ENCODE measurements at places on chromosomes 4 and X.

DNA sequence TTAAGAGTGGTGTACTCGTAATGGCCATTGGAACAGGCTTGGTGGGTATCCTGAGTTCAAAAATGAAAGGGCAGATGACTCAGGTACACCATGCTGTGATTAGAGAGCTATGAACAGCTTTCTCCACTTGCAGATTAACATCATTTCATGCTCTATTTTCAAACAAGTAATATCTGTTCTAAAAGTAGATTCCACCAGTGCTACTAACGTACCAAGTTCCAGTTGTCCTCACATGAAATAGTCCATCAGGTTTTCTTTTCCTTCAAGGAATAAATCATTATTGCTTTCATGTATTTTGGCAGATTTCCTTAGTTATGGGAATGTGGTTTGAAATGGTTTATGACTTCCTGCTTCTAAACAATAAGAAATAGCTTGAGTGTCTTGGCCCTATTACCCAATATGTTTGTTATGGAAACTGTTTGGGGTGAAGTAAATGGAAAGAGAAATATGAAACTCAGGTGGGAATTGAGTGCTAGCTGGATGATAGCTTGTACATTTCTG lies 49.9 kb downstream of the PCDH7 start:
- DNase-seq = no peak

- DNase-seq = no peak
These were observed 119.2 kb downstream of the RAPGEF2 start for GRCh38 chr4:159222043-159222552.

DNA sequence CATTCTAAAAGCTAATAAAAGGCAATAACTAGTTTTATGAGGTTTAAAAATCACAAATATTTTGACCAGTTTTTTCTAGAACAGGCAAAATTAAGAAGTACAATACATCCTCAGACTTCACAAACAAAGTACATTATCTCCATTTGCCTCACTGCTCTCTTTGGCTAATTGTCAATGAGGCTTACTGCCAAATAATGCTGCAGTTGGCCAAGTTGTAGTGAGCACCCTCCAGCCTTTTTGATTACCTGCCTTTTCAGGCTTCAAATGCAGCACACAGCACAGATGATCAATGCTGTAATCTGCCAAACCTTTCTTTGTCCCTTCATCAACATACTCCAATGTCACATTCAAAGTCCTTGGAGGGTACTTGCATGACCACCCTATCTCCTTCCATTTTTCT lies 605.2 kb downstream of the KLHL13 start:
- no peak for DNase-seq

DNA sequence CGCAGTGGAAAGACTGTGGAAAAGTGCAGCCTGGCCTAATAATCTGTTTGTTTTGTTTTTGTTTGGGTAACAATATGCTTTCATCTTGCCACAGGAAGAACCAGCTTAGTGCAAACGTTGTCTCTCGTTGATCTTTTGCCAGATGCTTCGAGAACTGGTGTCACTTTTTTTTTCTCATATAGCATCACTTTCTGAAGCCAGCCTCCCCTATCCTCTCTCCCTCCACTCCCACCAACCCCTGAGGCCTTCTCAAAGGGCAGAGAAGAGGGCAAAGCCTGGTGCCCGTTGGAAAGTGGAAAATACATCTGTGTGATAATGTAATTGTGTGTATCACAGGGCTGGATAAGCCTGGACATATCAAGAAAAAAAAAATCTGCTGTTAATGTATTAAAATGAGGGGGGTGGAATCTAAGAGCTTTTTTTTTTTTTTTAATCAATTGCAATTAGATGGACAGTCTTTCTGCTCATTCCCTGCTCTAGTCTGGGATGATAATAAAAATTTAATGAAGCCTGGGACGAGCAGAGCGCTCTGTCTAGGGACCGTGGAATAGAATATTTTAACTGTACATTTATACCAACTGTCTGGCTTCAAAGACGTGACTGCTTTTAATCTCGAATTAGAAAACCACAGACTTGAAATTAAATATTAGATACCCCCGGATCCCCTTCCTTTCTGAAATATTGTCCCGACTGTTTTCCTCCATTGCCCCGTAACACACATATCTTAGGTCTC lies 8.1 kb downstream of the POU4F2 start:
- DNase-seq = no peak

- no peak for DNase-seq
These were observed 739.9 kb upstream of the AMOT start for GRCh38 chrX:113580486-113580885.

- DNase-seq = no peak
These were observed 711.0 kb downstream of the RPA4 start for GRCh38 chrX:97594646-97595224.

- no peak for DNase-seq
These were observed 40.4 kb downstream of the CPLX1 start for GRCh38 chr4:785332-786073.

- no peak for DNase-seq
These were observed 527.3 kb downstream of the TLL1 start for GRCh38 chr4:166400270-166400894.

DNA sequence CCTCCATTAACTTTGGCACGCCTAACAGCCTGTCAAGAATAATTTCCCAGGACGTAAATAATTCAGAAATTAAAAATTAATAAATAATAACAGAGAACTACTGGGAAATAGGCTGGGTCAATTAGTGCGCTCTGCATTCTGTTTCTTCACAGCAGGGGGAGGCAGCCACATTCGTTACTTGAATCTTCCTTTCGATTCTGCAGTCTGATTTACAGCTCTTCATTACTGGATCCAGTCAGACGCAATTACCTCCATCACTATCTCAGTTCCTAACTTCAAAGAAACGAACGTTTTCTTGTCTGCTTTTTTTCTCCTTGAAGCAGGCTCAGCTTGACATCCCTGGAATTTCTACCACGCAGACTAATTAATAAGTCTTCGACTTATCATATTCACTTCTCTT lies 9.0 kb upstream of the RPL34 start:
- no peak for DNase-seq

DNA sequence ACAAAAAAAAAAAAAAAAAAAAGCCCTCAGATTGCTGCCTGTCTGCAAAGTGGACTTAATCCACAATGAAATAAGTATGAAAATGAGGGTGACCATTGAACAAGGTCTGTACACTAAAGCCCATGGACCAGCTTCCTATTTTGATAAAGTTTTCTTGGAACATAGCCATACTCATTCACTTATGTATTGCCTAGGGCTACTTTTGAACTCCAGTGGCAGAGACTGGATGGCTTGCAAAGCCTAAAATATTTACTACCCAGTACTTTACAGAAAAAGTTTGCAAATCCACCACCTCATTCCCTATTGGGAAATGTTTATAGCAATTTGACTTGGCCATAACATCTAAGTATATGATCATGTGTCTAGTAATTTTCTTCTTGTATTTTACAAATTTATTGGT lies 481.7 kb downstream of the NAF1 start:
- no peak for DNase-seq

DNA sequence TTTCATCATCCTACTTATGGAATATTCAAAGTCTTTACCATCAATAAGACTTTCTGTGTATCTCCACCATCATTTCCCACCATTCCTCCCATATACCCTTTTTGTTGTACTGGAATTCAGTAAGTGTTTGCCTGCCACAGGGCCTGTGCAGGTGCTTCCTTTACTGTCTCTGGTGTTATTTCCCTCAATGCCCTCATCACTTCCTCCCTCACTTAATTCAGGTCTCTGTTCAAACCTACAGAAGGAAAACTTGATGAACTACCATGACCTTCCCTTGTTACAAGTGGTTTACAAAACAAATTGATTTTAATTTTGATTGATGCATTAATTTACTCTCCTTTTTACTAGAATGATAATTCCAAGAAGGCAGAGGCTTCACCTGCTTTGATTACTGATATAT lies 159.5 kb upstream of the FAT4 start:
- no peak for DNase-seq

DNA sequence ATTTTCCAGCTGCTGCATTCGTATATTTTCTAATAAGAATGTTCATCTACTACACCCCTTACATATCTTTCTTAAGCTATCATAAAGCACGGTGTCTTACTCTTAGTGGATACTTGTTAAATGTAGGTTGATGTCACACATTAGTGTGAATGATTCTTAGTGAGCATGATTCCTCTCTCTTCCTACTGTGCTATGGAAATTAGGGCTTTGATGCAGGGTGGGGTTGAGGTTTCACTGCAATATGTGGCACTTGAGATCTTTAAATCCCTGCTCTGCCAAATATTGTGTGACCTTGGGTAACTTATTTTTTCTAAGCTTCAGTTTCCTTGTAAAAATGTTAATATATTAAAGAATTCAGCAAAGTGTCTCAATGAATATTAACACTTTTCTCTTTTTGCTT lies 188.4 kb downstream of the PDGFRA start:
- DNase-seq = no peak

GRCh38 chrX:153941336-153942252 lies 2.8 kb downstream of the RENBP start:
- DNase-seq = no peak

DNA sequence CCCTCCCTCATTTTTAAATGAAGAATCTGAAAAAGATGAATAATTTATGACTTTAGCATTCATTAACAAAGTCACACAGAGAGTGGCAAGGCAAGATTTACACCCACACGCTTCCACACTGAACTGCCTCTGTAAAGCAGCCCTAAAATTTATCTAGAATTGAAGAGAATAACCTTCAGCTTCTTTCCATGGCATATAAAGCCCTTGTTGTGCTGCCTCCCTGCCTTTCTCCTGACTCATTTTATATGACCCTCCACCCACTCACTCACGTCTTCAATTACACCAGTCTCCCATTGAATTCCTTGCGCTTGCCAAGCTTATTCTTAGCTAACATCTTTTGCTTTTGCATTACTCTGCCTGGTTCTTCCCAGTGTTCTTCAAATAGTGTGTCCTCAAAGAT lies 2649.3 kb downstream of the PCDH7 start:
- DNase-seq = no peak

DNA sequence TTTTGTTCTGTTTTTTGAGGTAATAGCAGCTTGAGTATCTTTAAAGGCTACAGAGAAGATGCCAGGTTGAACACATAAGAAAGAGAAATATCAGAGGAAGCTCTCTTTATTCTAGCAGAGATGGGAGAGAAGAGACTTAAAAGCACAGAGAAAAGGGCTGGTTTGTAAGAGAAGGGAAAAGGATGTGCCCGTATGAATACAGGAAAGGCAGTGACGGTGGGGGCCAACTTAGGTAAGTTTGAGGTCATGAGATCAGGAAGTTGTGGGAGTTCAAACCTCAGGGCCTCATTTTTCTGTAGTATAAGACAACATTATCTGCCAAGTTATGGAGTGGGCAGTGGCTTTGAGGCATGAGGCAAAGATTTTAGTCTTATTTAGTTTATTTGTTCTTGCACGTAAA lies 121.3 kb upstream of the S100G start:
- no peak for DNase-seq

DNA sequence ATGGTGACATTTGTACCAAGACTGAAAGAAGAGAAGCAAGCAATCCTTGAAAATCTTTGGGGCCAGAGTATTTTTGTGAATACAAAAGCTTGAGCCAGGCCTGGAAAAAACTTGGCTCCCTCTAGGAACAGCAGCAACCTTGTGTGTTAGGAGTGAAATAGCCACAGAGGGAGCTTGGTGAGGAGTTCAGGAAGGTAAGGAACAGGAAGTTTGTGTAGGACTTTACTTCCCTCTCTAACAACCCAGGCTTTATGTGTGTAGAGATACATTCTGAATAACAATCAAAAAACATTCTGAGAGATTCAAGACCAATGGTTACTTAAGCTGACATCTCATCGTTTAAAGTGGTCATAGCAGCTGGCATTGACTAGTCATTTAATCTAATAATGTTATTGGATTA lies 668.5 kb downstream of the PCDH18 start:
- no peak for DNase-seq

GRCh38 chr4:143616771-143617170 lies 83.7 kb downstream of the FREM3 start:
- no peak for DNase-seq

GRCh38 chr4:153528705-153529485 lies 62.7 kb downstream of the TMEM131L start:
- no peak for DNase-seq

DNA sequence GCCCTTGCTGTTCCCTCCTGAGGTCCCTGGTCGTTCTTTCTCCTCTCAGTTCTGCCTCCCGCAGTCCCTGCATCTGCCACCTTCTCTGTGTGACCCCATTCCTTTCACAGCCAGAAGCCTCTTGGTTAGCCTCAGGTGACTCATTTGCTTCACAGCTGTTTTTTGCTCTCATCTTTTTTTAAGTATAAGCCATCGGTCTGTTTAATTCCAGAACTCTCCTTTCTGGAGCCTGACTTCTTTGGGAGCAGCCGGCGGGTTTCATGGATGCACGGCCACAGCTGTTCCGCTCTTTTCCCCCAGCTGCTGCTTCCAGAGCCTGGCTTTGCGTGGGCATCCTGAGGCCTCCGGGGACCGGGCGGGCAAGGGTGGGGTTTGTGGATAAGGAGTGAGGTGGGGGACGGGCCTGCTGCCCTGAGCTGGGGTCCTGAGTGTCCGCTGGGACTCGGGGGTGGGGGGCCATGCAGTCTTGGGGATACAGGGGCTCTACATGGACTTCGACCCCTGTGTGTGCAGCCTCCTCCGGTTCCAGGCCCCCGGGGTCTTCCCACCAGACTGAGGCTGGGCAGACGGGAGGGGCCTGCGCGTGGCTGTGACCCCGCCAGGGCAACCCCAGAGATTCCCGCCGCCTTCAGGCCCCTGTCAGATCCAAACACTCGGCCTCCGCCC lies 46.7 kb downstream of the PCGF3 start:
- no peak for DNase-seq

GRCh38 chr4:88531549-88531948 lies 8.0 kb upstream of the PYURF start:
- no peak for DNase-seq

DNA sequence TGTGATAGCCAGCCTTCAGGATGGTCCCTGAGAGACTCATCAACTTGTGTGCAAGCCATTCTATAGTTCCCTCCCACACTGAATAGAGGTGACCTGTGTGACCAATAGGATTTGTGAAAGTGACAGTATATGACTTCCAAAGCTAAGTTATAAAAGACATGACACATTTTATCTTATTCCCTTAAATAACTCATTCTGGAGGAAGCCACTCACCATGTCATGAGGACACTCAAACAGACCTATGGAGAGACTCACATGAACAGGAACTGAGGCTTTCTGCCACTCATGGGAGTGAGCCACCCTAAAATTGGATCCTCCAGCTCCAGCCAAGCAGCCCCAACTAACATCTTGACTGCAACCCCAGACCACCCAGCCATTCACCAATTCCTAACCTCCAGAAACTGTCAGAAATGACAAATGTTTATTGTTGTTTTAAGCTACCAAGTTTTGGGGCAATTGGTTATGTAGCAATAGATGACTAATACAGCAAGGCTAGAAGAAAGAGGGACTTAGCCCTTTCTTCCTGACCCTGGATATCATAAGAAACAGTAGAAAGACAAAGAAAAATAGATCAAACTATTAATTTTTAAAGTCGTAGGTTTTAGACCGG lies 9.0 kb upstream of the CHIC2 start:
- no peak for DNase-seq

Measured in activated CD8-positive, alpha-beta memory T cell treated with anti-CD3 and anti-CD28 coated beads for 1 hour (primary cell).